Choroid plexus epithelial cell (primary cell): ENCODE measurements at places on chromosomes 1 and 21.
A peak's percentile ranks its signal among the peaks of the same experiment; 100 is the strongest.

DNA sequence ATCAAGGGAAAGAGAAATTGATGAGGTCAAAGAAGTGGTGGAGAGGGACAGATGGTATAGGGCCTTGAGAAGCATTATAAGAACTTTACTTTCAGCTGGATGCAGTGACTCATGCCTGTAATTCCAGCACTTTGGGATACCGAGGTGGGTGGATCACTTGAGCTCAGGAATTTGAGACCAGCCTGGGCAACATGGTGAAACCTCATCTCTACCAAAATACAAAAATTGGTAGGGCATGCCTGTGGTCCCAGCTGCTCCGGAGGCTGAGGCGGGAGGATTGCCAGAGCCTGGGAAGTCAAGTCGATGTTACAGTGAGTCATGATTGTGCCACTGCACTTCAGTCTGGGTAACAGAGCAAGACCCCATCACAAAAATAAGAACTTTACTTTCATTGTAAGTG is 5.7 kb downstream of the TMEM50A start:
- peak; percentile 64 for DNase-seq

GRCh38 chr1:119766374-119766794 is 2.3 kb downstream of the HMGCS2 start:
- DNase-seq = no peak

DNA sequence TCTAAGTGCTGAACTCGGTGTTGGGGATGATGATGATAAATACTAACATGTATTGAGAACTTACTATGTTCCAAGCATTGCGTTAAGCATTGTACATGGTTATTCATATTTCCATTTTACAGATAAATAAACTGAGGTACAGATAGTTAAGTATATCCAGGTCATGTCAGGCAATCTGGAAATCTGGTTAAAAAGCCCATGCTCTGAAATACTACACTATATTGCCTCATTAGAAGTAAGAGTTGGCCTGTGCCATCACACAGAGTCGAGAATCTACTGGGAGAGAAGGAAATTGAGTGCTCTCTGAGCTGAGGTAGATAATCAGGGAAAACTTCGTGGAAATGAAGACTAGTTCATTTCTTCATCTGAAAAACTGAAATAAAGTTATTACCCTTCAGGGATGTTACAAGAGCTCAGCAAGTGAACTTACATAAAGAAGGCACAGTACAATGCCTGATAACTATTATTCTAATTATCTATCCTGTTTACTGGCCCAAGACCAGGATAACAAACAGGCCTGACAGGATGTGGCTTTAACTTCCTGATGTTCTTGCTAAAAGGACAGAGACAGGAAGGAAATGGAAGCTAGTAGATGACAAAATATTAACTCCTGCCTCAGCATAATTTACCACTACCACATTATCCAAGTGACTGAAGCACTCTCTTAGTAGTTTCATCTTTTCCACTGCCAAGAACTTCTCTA is 85.6 kb downstream of the EPS15 start:
- peak; percentile 44 for DNase-seq

GRCh38 chr1:204721373-204722055 is 36.0 kb upstream of the LRRN2 start:
- DNase-seq = no peak

- peak; percentile 65 for DNase-seq
These were observed 95.4 kb downstream of the RNF220 start for GRCh38 chr1:44500181-44501046.

- no peak for DNase-seq
These were observed 105.8 kb downstream of the MRPL39 start for GRCh38 chr21:25501462-25501861.

DNA sequence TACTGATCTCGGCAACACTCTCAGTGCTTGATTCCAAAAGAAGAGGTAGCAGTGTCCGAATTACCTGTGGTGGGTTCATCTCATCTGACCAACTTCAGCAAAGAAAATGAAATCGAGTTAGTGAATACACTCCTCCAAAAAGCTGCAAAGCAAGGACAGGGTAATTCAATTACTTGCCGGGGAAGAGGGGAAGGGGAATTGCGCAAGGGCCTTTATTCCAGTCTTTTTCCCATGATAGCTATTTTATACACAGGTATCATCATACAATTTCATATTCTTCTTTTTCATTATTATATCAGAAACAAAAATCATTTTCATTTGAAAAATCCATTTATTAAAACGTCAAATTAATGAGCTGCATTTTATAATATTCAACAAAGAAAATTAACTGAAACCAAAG is 42.9 kb downstream of the UBR4 start:
- no peak for DNase-seq

DNA sequence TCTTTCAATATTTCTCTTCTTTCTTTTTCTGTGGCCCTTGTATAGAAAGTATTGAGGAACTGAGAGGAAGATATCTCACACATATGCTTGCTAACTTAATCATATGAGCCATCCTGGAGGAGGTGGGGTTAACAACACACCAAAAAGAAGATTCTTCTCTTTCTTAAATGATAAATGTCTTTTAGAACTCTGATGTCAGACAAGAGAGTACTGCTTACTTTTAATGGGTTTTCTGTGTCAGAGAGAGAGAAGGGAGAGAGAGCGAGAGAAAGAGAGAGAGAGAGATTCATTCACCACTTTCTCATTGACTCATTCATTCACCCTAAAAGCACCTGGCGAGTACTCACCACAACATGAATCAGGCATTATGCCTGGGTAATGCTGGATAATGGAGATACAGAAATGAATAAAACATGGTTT is 250.3 kb upstream of the SGIP1 start:
- no peak for DNase-seq

DNA sequence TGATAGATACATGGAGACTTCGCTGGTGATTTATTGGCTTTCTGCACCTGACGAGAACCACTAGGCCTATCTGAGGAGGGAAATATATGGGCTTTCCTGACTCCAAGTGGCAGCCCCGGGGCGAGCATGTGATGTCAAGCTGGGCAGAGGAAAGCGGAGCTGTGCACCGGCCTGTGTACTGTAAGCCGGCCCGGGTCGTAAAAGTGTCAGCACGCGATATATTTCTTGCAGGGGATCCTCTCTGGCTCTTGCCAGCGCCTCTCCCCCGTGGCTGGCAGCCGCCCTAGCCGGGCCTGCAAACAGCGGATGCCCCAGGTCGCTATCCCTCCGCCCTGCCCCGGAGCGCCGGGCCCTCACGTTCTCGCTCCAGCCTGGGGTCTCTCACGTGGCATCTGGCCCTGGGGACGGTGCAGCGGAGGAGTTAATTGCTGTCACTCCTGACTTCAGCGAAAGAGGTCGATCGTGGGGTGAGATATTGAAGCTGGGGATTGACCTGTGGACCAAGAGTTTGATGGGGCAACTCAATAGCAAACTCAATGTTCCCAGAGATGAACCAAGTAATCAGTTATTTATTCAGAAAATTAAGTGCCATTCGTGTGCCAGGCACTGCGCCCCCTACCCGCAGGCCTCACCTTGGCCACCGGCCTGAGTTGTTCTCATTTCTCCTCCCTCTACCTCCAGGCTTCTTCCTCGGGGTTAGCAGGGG is 41.0 kb upstream of the HAO2 start:
- DNase-seq = peak; percentile 42

DNA sequence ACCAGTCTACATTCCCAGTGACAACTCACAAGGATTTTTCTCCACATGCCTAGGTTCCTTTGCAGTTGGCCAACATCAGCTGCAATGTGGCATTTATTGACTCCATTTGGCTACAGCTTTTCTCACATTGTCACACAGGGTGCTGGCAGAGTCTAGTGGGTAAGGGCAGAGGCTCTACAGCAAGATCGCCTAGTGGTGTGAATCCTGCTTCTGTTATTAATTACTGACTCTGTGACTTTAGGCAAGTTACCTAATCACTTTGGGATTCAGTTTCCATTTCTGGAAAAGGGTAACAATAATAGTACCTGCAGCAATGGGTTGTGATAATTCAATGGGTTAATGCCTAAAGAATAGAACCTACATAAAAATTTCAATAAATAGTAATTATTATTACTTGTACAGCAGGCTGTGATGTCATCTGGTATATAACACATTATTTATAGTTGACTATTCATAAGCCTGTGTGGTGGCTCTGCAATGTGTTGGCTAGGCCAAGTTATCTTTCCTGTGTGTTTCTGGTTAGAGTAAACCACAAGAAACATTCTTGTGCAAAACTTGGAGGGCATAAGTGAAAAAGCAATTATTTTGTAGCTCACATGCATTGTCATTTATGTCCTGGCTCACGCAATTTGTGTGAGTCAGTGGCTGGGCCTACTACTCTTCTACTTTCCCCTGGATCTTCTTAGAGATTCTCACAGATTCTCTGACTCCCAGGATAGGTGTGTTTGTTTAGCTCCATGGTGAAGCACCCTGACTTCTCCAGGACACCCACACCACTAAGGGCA is 59.5 kb downstream of the PTGS2 start:
- peak; percentile 89 for DNase-seq

- DNase-seq = no peak
These were observed 516.3 kb upstream of the BEND5 start for GRCh38 chr1:49293016-49293415.

DNA sequence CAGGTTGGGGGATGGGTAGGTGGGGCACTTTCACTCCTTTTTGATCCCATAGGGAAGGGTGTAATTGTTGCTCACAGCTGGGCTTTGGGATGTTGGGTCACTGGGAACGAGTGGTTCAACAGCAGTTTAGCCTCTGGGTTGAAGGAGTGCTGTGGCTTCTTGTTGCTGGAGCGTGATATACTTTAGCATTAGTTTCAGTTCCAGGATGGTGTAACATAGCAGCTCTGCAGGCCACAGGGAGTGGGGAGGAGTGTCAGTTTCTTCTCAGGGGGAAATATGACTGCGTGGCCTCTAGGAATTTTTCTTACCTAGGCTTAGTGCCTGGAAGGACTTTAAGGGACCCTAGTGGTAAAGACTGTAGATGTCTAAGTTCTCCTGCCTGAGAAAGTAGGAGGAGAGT is 1105.3 kb upstream of the TMPRSS15 start:
- DNase-seq = no peak

DNA sequence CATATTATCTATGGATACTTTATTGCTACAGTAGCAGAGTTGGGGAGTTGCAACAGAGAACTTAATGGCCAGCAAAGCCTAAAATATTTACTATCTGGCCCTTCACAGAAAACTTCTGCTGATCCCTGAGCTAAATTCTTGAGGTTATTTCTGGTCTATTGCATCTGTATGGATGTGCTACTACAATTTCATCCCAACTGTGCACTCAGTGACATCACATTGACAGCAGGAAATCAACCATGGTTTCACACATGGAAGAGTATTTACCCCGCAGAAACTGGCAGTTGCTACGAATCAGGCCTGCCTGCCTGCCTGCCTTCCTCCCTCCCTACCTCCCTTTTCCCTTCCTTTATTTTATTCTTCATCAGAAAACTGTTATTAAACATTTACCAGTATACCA is 12.1 kb downstream of the CLCA2 start:
- DNase-seq = peak; percentile 37

DNA sequence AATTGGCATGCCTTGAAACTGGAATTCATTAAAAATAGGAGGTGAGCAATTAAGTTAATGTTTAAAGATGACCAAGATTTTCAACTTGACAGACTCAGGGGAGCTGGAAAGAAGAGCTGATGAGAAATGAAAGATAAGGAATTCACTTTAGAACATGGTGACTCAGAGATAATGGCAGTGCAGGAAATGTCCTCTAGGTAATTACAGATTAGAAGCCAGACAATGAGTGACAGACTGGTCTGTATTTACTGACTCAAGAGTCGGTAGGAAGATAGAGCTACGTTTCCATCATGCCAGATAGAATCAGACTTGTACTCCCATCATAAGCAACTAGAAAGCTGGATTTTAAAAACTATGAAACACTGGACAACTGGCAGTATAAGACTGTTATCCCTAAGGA is 151.6 kb downstream of the AJAP1 start:
- DNase-seq = no peak

GRCh38 chr1:8465013-8465412 is 147.1 kb downstream of the SLC45A1 start:
- DNase-seq = peak; percentile 78

GRCh38 chr1:233238884-233239431 is 56.6 kb downstream of the PCNX2 start:
- peak; percentile 62 for DNase-seq

GRCh38 chr21:43361127-43361492 is 65.8 kb downstream of the SIK1 start:
- peak; percentile 56 for DNase-seq

- DNase-seq = no peak
These were observed 41.8 kb downstream of the NTPCR start for GRCh38 chr1:232992227-232992626.

DNA sequence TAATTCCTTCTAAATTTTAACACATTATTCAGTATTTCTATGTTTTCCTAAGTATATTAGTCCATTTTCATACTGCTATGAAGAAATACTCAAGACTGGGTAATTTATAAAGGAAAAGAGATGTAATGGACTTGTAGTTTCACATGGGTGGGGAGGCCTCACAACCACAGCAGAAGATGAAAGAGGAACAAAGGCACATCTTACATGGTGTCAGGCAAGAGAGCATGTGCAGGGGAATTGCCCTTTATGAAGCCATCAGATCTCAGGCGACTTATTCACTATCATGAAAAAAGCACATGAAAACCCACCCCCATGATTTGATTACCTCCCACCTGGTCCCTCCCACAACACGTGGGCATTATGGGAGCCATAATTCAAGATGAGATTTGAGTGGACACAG is 15.6 kb downstream of the GBP5 start:
- DNase-seq = no peak
